Activated T-helper 1 cell treated with anti-CD3 and anti-CD28 coated beads, Interleukin-12 subunit alpha, Interleukin-12 subunit beta, Interleukin-2, Interleukin-4 antibody, amounts not matched to agents 30 ng/mL and 10 ng/mL and 1 ng/mL, durations not matched to agents 14 hours and 24 hours and 36 hours (primary cell): ENCODE measurements at places on chromosomes 7 and 10. TPM values are rescaled to one million over a fixed set of nuclear protein-coding genes. Genes with fewer than 3 reads are reported as not detected.

DNA sequence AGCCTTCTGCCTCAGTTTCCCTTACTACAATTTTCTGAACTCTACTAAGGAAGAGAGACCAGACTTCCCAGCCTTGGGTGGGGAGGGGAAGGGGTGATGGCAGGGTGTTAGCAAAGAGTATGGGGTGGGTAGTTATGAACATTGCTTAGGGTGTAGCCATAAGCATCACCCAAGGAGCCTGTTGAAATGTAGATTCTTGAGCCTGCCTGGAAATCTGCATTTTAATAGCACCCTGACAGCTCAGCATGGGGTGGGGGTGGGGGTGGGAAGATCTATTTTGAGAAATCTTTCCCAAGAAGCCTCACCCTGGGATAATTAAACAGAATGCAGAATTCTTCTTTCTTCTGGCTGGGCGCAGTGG, 164.8 kb downstream of the NRF1 start:
- DNase-seq = no peak

FEZF1 gene
- total RNA-seq = not detected in 2 replicates

DNA sequence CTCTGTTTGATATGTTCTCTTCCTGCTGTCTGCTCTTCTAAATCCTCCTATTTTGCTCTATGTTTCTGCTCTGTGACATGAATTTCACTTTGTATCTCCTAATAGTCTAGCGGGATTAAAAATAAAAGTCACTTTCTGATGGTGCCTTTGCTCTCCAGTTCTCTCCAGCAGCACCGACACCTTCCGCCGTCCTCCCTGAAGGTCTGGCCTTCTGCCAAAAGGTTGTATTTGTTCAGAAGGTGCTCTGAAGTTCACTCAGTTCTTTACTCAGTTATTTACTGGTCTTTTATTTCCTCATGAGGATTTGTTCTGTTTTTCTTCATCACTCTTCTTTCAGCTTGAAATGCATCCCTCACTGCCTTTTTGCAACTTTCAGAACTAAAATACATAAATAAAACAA, 11.2 kb upstream of the EPHA1 start:
- no peak for DNase-seq

AGK gene
- total RNA-seq = 174 and 179 TPM in 2 replicates

DNA sequence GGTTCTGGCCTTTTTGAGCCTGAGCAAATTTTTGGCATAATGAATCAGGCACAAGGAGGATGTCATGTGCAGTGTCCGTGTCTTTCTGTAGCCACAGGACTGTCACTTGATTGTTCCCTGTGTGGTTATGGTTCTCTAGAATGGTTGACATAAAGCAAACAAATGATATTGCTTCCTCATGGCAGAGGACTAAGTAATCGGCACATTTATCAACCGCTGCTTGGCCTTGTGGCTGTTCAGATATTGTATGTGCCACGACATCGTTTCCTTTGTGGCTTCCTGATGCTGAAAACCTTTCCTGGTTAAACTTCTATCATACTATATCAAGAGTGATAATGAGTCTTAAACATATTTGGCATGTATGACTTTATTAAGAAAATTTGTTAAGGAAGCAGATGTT, 598.8 kb downstream of the SUGCT start:
- no peak for DNase-seq

- no peak for DNase-seq
Observed at GRCh38 chr7:154628556-154628955, 374.4 kb downstream of the PAXIP1 start.
